Astrocyte of the spinal cord (primary cell): ENCODE measurements at places on chromosomes 6 and 20.

GRCh38 chr6:108676555-108676954 is 115.8 kb downstream of the FOXO3 start:
- DNase-seq = no peak

GRCh38 chr20:24948939-24949679 is at the start of gene CST7:
Gene CST7, plus strand, starts transcription at chr20:24949269. Its CDS starts 237 bp downstream, at chr20:24949506.
- no peak for DNase-seq

GRCh38 chr20:31452575-31452974 is 12.1 kb downstream of the DEFB123 start:
- DNase-seq = no peak

GRCh38 chr20:33176101-33176500 is 8.1 kb downstream of the BPIFA2 start:
- no peak for DNase-seq

- DNase-seq = no peak
Observed at GRCh38 chr6:157116426-157116825, 206.9 kb downstream of the TMEM242 start.

DNA sequence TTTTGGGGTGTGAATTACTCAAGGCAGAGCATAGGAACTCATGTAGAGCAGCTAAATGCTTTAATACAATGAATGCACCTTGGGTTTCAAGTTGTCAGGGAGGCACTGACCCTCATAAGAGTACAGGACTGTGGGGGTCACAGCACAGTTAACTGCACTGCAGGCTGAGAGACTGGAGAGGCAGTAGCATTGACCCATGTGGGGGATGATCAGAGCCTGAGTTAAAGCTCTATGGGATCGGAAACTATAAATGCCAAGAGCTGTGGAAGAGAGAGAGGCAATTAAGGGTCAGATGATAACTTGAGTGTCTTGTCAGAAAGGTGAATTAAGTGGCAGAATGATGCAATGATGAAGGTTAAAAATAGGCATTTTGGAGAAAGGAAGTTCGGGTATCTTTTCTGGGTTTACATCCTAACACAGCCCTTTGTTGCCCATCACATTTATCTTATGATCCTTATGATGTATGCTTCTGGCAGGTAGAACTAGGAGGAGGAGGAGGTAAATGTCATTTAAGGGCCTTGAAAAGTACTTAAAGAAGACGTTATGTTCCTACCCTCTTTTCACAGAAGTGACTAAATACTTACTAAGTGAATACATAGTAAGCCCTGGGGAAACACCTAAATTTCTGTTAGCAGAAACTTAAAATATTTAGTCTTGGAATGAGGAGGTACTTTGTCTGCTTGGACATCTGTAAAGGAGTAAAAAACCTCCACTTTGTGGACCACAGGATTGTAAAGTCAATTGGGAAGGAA is 24.2 kb downstream of the LRRC1 start:
- DNase-seq = no peak

GRCh38 chr6:23329086-23329485 is 759.7 kb downstream of the HDGFL1 start:
- DNase-seq = no peak
